ENCODE measurements at places on chromosomes 4 and X. TPM values are rescaled to one million over a fixed set of nuclear protein-coding genes. Genes with fewer than 3 reads are reported as not detected.

Gene PLXNB3
- 5.2 TPM for total RNA-seq

Gene SPARCL1
- not detected for total RNA-seq

Gene HADH
- total RNA-seq: 32.5 TPM

Gene GRXCR1
- not detected for total RNA-seq

Gene STBD1
- 3.4 TPM for total RNA-seq

Gene TCP11X2
- total RNA-seq: not detected

Gene TMEM156
- total RNA-seq: 6.5 TPM

Gene DCAF4L1
- not detected for total RNA-seq

Gene SOWAHD
- not detected for total RNA-seq

Gene NUDT11
- total RNA-seq: 12.5 TPM

Gene ADH1B
- total RNA-seq: not detected

Gene MAGED1
- 89.5 TPM for total RNA-seq

Gene MAGEA9B
- not detected for total RNA-seq

Gene VCX3B
- total RNA-seq: not detected

Gene COL4A5
- total RNA-seq: 33.2 TPM

Gene SLC2A9
- 59.2 TPM for total RNA-seq

Gene NMU
- total RNA-seq: 0.78 TPM

Gene RS1
- total RNA-seq: not detected

Gene UGT2A3
- total RNA-seq: not detected

Gene ARHGAP36
- not detected for total RNA-seq

Gene ADGRG4
- total RNA-seq: not detected

Gene PPEF1
- not detected for total RNA-seq

Gene CTAG2
- total RNA-seq: not detected

Gene LPAR4
- total RNA-seq: not detected

Gene GAGE12E
- not detected for total RNA-seq

Gene ZCCHC12
- not detected for total RNA-seq

Gene CXCL1
- 131 TPM for total RNA-seq

Gene P2RY4
- total RNA-seq: not detected

Gene SRPX2
- total RNA-seq: 4.1 TPM

Gene RAB33B
- total RNA-seq: 4.8 TPM

Gene AMER1
- 2.2 TPM for total RNA-seq

Gene CSAG1
- total RNA-seq: not detected

Gene TMEM164
- 17.0 TPM for total RNA-seq

Gene POU3F4
- not detected for total RNA-seq

Gene IQCM
- not detected for total RNA-seq

Gene UGT2B7
- total RNA-seq: not detected

Gene TXK
- total RNA-seq: not detected

Gene RBM46
- 0.27 TPM for total RNA-seq

Gene DHX15
- 119 TPM for total RNA-seq

Gene RADX
- total RNA-seq: 2.8 TPM

Gene OPHN1
- total RNA-seq: 2.5 TPM

Gene TEC
- 0.08 TPM for total RNA-seq

Gene SSX2B
- total RNA-seq: not detected

Gene NHSL2
- under 0.01 TPM for total RNA-seq

Gene RNF212
- total RNA-seq: 1.2 TPM

Gene F11
- not detected for total RNA-seq

Gene PRRG1
- total RNA-seq: 12.5 TPM

Gene NSUN7
- total RNA-seq: 0.34 TPM

Gene GAGE12J
- total RNA-seq: not detected

Gene ZIC3
- 0.04 TPM for total RNA-seq

Gene SMAD1
- 26.8 TPM for total RNA-seq

Gene STPG2
- not detected for total RNA-seq

Gene GPM6B
- 0.19 TPM for total RNA-seq

Gene AMOT
- total RNA-seq: 0.08 TPM

Gene GJB1
- total RNA-seq: not detected

Gene C4orf54
- total RNA-seq: not detected

Gene MOB1B
- total RNA-seq: 12.8 TPM

Gene TSC22D3
- 70.4 TPM for total RNA-seq

Gene TMEM31
- not detected for total RNA-seq
